Fibroblast of skin of scalp (primary cell): ENCODE measurements at places on chromosomes 3 and 15.

DNA sequence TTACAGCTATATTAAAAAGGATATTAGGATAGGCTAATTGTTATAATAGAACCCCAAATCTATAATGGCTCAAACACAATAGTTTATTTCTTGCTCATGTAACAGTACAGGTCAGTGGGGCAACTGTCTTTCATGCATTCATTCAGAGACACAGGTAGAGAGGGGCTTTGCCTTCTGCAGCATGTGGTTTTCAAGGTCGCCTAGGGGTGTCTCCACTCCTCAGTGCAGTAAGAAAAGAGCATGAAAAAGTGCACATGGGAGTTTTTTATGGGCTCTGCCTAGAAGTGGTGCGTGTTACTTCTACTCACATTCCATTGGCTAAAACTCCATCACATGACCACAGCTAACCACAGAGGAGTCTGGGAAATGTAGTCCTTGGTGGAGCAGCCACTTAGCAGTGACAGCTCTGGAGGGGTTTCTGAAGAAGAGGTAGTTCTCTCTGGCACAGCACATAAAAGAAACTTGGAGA is 1.8 kb downstream of the ZBTB38 start:
- DNase-seq = peak; percentile 88

- no peak for DNase-seq
These were observed 82.7 kb downstream of the ABHD5 start for GRCh38 chr3:43773273-43774094.

- peak; percentile 87 for DNase-seq
These were observed 232.3 kb upstream of the MRPL3 start for GRCh38 chr3:131735116-131735515.

GRCh38 chr3:55569033-55569599 is 82.0 kb upstream of the WNT5A start:
- DNase-seq = no peak

DNA sequence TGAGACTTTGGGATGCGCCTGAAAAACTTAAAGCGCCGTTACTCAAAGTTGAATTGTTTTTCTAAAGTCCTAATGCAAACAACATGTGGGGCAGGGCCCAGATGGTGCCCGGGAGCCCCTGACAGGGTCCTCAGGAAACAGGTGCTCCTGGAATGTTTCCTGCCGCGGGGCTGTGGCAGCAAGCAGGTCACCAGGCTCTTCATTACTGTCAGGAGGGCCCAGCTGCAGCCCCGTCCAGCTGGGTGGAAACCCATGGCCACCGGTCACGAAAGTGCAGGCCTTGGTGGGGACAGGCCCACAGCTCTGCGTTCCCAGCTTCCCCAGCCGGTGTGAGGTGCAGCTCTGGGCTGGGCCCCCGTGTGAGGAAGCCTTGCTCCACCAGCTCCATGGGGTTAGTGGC is 63.9 kb upstream of the GATA2 start:
- no peak for DNase-seq

DNA sequence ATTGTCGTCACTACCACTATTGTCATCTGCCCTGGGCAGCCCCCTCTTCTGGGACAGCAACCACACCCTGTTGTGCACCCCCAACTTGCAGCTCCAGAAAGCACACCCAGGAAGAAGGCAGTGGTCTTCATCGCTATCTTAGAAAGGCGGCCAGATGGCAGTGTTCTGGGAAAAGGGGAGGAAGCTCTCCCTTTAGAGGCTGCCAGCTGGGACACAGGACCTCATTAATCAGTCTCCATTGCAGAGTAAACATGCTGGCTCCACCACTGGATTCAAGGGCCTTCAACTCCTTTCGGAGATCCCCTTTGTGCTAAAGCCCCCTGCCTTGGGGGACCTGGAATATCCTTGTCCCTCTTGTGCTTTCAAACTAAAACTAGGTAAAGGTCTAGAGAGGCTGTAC is 199.3 kb upstream of the LINGO1 start:
- DNase-seq = no peak

- DNase-seq = no peak
These were observed 212.4 kb downstream of the IL5RA start for GRCh38 chr3:2897821-2898220.

GRCh38 chr3:108861401-108861800 is 38.8 kb downstream of the TRAT1 start:
- DNase-seq = no peak

GRCh38 chr3:108602249-108602934 is 12.9 kb downstream of the DZIP3 start:
- DNase-seq = no peak

GRCh38 chr3:134179508-134179907 is 71.2 kb downstream of the RYK start:
- no peak for DNase-seq

- no peak for DNase-seq
These were observed 25.6 kb upstream of the C2CD4B start for GRCh38 chr15:62190675-62191074.

- no peak for DNase-seq
These were observed 130.2 kb upstream of the LMOD3 start for GRCh38 chr3:69252631-69253030.

- DNase-seq = peak; percentile 21
These were observed 384.3 kb upstream of the NR2F2 start for GRCh38 chr15:95946241-95946640.

DNA sequence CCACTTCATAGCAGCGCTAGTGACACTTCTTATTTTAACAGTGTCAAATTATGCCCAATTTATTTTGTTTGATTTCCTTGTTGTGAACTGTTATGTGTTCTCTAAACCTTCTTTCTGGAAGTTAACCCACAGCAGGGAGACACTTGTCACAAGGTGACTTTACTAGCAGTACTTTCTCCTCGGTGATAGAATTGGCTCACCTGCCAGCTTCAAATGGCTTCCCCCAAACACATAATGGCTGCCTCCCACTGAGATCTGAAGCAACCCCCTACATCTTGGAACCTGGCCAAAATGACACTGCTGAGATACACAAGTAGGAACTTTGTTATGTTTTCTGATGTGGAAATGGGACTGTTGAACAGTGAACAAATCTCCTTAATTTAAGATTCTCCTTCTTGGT is 238.8 kb upstream of the DPH6 start:
- peak; percentile 3 for DNase-seq

DNA sequence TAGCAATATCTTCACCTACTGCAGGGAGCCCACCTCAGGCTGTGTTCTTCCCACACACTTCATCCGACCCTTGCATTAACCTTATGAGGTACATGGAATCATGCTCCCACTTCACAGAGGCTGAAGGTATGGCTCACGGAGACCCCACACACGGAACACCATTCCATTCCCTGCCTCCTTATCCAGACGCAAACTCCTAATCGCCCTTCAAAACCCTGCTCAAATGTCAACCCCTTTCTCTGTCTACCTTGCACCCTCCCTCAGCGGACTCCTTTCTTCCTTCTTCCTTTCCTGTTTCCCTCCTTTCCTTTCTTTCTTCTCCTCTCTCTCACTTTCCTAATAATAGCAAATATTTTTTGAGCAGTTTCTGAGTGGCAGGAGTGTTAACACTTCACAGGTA is 23.8 kb downstream of the IQSEC1 start:
- no peak for DNase-seq

DNA sequence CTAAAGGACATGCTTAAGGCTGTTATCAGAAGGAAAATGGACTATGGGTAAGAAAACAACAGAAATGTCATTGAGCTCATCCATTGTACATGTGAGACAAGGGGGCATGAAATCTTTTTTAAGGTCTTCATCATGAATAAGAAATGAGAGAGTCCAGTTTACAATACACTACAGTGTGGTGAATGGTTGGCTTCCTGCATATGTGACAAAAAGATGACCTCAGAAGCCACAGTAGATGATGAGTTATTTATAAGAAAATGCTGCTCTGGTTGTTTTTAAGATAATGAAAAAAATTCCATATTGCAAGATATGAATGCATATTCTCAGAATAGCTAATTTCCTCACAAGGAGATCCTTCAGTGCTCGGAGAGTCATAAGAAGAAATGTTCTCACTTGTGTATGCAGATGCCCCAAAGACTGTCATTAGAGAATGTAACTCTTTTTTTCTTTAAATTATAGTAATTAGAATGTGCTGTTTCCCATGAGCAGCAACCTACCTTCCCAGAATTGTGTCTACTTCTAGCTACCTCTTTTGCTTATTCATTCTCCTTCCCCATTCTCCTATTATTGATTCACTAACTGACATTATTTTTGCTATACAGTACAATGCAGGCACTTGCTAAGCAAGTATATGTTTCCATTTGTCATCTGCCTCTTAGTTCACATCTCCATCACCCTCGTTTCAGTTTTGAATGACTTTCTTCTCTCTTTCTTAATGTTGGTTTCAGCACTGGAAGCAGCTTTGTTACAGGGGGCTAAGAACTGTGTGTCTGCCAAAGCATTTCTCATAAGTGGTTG is 152.0 kb upstream of the PEX5L start:
- DNase-seq = peak; percentile 26

DNA sequence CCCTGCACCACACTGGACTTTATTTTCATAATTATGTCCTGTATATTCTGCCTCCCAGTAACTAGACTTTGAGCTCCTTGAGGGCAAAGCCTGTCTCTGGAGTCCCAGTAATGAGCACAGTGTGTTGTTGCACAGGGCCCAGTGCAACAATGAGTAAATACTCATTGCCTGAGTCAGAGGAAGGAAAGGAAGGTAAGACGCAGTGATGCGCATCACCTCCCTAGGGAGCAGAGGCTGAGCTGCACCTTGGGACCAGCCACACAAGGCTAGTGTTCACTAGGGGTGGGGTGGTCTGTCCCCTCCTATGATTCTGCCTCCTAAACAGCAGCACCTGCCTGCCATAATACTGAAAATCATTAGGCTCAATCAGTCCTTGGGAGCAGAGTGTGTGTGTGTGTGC is 86.6 kb upstream of the ADAMTSL3 start:
- no peak for DNase-seq

- DNase-seq = no peak
These were observed 146.0 kb downstream of the IL20RB start for GRCh38 chr3:137103739-137104138.

GRCh38 chr3:88758676-88759075 is 348.7 kb upstream of the EPHA3 start:
- no peak for DNase-seq

- peak; percentile 79 for DNase-seq
These were observed 80.9 kb downstream of the MLH1 start for GRCh38 chr3:37074178-37074577.

DNA sequence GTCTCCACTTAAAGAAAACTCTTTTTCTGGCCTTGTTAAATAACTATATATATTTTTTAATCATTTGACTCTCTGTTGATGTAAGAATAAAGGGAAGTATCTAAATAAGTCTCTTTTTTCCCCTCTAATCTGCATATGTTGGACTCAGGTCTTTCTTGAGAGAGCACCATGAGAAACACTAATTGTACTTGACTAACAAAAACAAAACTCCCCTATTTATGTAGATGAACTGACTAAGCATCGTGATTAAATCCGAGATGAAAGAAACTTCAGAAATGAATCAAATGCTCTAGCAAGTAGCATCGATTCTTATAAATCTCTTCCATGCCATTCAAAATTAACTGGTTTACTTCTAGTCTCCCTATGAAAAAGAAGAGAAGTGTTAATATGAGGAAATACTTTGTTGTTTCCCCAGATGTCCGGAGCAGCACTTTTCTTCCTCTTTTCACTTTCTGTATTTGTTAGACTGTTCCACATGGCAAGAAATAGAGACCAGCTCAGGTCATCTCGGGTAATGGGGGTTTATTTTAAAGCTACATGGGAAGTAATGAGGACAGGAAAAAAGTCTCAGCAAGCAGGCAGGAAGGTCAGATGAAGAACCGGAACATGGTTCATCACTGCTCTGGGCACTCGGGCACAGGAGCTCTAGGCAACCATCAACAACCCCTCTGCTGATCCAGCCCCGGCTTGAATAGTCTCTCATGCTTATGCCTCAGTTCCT is 288.3 kb downstream of the CNTN6 start:
- no peak for DNase-seq

DNA sequence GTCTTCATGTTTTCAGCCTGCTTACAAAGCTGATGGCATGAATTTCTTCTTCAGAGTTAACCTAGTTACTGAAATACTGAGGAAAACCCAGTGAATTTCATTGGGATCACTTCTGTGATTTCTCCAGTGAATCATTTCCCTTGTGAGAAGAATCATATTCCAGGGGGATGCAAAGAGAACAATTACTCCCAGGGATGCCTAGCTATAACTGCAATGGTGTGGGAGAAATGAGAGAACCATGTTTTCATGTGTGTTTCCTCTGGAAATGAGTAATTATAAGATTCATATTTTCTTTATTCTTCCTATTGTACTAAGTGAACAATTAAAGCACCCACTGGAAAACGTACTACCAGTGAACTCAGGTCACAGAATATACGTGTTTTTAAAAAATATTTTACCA is 485.4 kb downstream of the GRM7 start:
- no peak for DNase-seq

- DNase-seq = no peak
These were observed 11.0 kb upstream of the PCYT1A start for GRCh38 chr3:196298521-196298920.

- DNase-seq = peak; percentile 39
These were observed 20.5 kb downstream of the CCR9 start for GRCh38 chr3:45906681-45907407.

- no peak for DNase-seq
These were observed 4.4 kb upstream of the LPP start for GRCh38 chr3:188149587-188149986.

- DNase-seq = peak; percentile 18
These were observed 28.1 kb downstream of the ABHD2 start for GRCh38 chr15:89116404-89116803.

DNA sequence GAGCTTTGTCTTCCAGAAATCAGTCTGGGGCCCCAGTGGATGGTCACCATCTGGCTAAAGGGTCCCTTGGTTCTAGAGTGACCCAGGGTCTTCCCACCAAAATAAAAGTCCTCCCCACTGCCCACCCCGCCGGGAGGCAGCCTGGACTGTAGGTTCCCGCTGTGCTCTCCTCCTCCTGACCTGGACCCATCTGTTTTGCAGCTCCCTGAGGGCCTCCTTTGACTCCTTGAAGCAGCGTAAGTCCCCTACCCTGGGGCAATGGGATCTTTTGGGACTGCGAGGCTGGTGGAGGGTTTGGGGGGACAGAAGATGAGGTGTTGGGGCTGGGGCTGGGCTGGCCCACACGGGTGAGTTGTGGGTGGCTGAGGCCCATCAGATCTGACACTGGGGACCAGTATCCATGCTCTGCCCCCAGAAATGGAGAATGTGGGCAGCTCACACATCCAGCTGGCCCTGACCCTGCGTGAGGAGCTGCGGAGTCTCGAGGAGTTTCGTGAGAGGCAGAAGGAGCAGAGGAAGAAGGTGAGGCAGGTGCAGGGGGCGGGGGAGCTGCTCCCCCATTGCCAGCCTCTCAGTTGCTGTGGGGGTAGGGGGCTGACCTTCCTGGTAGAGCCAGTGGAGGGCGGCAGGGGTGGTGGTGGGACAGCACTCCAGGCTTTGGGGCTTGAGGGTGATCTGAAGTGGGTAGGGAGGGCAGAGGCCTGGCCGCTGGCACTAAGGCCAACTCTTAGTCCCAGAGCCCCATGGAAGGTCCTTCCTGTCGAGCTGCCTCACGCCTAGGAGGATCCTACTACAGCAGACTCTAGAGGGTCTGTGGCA is 30.4 kb downstream of the PSTPIP1 start:
- DNase-seq = no peak
